ELR (cell line): ENCODE measurements at places on chromosomes 4 and X.

GRCh38 chr4:169175035-169175434, 95.7 kb downstream of the SH3RF1 start:
- no peak for DNase-seq

GRCh38 chr4:46931981-46932380, 22.9 kb upstream of the COX7B2 start:
- DNase-seq: peak; percentile 62

GRCh38 chr4:137794764-137795254, 262.5 kb upstream of the PCDH18 start:
- peak; percentile 0 for DNase-seq

- DNase-seq: no peak
Observed at GRCh38 chr4:113447769-113448168, 313.8 kb downstream of the CAMK2D start.

DNA sequence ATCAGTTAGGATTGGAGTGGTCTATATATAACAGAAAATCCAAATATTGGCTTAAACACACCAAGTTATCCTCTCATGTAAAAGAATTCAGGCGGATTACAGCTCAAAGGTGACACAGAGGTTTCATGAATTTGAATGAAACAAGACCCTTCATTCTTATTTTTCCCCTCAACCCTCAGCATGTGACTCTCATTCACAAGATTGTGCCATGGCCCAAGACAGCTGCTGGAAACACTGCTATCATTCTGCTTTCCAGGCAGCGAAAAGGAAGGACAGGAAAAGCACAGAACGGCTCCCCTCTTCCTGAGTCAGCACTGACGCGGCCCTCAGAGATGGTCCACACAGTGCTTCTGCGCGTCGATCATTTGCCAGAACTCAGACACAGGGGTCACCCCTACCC, 891.0 kb upstream of the FRG1 start:
- DNase-seq: no peak

DNA sequence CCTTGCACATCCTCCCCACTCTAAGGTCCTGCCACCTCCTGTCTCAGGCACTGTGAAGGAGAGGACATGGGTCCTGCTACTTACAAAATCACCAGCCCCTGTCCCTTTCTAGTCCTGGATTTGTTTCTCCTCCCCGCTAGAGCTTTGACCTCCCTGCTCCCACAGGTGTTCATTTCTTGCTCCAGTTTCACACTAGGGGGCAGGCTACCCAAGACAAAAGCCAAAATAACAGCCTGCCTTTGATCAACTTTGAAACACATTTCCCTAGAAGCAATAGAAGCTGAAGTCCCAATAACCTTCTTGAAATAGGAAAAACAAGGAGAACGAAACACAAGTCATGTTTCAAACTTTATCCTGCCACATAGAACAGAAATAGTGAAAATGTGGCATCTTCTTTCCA, 164.4 kb downstream of the QDPR start:
- DNase-seq: peak; percentile 46

DNA sequence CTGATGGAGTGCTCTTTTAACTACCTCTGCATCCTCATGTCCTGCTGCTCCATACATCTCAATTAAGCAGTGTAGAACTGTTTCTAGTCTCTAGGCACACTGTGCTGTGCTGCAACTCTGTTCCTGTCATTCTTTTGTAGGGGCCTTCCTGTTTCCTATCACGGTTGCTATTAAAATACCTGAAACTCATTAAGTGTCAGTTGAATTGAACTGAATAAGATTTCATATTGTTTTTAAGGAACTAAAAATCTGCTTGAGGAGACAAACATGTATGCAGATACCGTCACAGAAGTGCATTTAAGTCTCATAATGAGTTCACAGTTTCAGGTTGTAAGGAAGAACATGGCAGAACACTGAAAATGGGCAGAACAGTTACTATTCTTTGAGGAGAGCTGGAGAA, 170.1 kb downstream of the LARP7 start:
- no peak for DNase-seq

DNA sequence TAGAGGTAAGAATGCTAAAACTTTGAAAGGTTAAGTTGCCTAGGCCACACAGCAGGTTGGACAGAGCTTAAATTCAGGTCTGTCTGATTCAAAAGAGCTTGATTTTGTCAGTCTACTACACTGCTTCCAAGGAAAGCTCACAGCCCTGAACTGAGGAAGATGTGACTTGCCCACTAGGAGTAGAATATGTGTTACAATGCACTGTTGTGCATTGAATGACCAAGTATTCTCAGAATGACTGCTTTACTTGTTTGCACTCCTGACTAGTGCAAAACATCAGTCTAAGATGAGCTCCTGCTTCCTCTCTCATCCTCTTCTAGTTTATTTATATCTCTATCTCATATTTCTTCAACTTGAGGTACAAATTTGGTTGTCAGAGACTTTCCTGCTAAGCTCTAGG, 56.2 kb downstream of the AWAT2 start:
- no peak for DNase-seq

DNA sequence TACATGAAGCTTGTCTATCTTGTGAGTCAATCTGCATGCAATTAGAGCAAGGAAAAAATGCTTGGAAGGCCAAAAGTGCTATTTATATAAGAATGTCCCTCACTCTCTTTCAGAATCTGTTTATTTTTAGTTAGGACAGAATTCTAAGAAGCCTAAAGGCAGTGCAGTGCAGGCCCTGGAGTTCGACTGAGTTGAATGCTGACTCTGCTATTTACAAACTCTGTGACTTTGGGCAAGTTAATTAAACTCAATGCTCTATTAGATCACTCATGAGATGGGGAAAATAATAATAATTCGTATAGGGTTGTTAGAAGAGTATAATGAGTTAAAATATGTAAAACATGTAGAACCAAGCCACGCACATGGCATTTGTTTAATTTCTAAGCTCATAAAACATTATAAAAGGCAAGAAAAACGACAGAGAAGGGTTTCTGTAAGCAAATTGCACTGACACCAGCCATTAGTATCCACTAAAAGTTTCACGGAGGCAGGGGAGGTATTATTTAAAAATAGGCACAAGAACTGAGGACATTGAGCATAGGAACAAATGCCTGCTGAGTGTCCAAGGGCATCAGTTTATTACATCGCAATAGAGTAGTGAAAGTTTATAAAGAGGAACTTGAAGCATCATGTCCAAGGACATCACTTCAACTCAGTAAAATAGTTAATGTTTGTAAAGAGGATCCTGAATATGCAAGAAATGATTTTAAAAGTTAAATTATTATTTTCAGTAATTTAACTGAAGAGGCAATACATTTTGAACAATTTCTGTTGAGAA, 115.0 kb upstream of the INPP4B start:
- no peak for DNase-seq

- no peak for DNase-seq
Observed at GRCh38 chrX:153530411-153531129, 13.1 kb downstream of the ATP2B3 start.

GRCh38 chr4:185101354-185101890, 41.6 kb upstream of the SLC25A4 start:
- DNase-seq: no peak

GRCh38 chrX:108735679-108736508, 469 bp downstream of the IRS4 start:
- no peak for DNase-seq

- DNase-seq: peak; percentile 50
Observed at GRCh38 chr4:181008164-181008563, 1235.0 kb upstream of the TENM3 start.

- peak; percentile 17 for DNase-seq
Observed at GRCh38 chr4:62408454-62408853, 1208.3 kb downstream of the ADGRL3 start.

DNA sequence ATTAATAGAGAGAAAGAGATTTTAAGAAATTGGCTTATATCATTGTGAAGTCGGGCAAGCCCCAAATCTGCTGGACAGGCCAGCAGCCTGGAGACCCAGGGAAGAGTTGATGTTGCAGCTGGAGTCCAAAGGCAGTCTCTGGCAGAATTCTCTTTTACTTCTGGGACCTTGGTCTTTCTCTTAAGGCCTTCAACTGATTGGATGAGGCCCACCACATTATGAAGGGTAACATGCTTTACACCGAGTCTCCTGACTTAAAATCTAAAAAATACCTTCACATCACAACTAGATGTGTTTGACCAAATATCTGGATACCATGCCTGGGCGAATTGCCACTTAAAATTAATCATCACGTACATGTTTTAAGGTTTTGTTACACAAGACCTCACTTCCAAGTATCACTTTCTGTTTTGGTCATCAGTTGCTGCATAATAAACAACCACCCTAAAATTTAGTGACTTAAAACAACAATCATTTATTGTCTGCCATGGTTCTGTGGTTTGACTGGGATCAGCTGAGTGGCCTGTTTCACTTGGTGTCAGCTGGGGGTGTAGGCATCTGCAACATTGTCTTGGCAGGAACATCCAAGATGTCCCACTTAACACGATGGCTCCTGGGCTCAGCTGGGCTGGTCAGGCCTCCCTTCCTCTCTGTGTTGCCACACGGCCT, 3.4 kb downstream of the CD38 start:
- peak; percentile 11 for DNase-seq

- DNase-seq: no peak
Observed at GRCh38 chr4:110754716-110755115, 131.8 kb upstream of the PITX2 start.

GRCh38 chrX:38117485-38117884, 103.2 kb downstream of the SRPX start:
- DNase-seq: peak; percentile 15
